Renal cortex interstitium (tissue), 15 donors: ENCODE measurements at places on chromosomes 5 and 9. TPM values are rescaled to one million over a fixed set of nuclear protein-coding genes. Genes with fewer than 3 reads are reported as not detected.

THBS4 gene
- 14.2 TPM for polyA plus RNA-seq

DNA sequence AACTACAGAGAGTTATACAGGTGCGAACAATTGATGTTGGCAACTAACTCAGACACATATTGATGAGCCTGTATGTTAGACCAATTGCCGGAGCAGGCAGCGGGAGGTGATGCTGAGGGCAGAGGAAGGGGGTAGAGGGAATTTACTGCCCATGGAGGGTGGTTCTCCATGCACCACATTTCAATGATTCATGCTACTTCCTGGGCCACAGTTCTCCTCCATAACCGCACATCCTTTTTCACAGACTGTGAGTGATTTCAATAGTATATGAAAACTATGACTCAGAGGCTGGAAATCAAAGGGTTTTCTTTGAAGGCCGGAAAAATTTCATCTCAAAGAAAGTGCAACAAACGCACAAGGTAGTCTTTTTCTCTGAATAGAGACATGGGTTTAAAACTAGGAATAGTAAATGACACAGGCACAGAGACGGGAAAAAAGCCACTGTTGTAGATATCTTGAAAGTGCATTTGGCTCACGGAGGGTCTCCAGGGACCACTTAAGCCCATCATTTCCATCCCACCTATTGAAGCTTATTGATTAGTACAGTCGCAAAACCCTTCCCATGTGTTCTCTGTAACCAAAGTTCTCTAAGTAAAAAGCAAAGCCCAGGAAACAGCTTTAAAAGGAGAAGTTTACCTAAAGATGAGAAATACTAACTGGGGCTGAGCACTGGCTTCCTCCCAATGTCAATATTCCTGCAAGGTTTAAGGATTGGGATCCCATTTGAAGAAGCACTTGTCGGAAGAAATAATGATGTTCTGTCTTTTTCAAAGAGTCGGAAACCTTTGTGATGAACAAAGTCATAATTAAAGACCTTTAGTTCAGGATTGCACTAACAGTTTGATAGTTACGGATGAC is 28.0 kb upstream of the ADAM19 start:
- DNase-seq = no peak

GRCh38 chr9:107483666-107484065 is 5.9 kb downstream of the KLF4 start:
- no peak for DNase-seq

SPINK13 gene
- polyA plus RNA-seq = 0.30 TPM

PHF24 gene
- 0.18 TPM for polyA plus RNA-seq

DNA sequence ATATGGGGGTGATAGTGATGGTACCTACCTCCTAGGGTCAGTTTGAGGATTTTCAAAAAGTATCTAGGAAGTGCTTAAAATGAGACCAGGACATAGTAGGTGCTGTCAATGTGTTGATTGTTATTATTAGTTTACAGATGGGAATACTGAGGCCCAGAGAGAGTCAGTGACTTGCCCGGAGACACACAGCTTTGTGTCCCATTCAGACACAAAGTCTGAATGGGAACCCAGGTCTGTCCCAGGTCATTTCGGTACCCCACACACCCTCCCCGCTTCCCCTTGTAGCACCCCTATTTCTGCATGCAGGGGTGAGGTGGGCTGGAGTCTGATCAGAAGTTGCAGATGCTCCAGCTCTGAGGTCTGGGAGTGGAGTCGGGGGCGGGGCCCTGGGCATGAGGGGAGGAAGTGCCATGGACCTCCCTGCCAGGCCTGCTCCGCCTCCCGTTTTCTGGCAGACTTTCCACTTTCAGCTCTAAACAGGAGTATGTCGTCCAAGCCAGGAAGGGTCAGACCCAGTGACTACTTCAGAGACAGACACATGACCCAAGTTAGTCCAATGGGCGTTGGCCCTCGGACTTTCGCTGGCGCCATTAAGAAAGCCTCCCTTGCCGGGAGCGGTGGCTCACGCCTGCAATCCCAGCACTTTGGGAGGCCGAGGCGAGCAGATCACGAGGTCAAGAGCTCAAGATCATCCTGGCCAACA is 3.2 kb upstream of the DBN1 start:
- no peak for DNase-seq
